ENCODE measurements at places on chromosomes 1 and 21. TPM values are rescaled to one million over a fixed set of nuclear protein-coding genes. Genes with fewer than 3 reads are reported as not detected.

The GNG4 gene
- 42.4 TPM for polyA plus RNA-seq

The PLEKHA6 gene
- polyA plus RNA-seq: 3.3 TPM

The ITLN1 gene
- polyA plus RNA-seq: not detected

The CFAP141 gene
- polyA plus RNA-seq: not detected

The BATF3 gene
- polyA plus RNA-seq: 18.0 TPM

The CCDC17 gene
- not detected for polyA plus RNA-seq

The CEP85 gene
- polyA plus RNA-seq: 2.0 TPM

The SGIP1 gene
- polyA plus RNA-seq: 149 TPM

The ELK4 gene
- polyA plus RNA-seq: 3.6 TPM

The ELF3 gene
- not detected for polyA plus RNA-seq

The RNU1-3 gene
- not detected for polyA plus RNA-seq

The ZC3H11A gene
- polyA plus RNA-seq: 39.9 TPM

The MX1 gene
- polyA plus RNA-seq: 1.7 TPM

Measured in Purkinje cell (primary cell).